Psoas muscle (tissue), 8 donors: ENCODE measurements at places on chromosomes 11 and 22. TPM values are rescaled to one million over a fixed set of nuclear protein-coding genes. Genes with fewer than 3 reads are reported as not detected.

- H3K27ac ChIP-seq: no peak overlapping the region
- H3K4me3 ChIP-seq: no peak overlapping the region
- peaks cover 3% of the 10 kb centered on the region for H3K4me1 ChIP-seq
- no peaks in the 10 kb centered on the region for H3K27me3 ChIP-seq
- DNase-seq: no peak
These were observed 12.4 kb upstream of the DRD2 start for GRCh38 chr11:113487622-113488021.

- H3K27ac ChIP-seq: no peak overlapping the region
- H3K4me3 ChIP-seq: no peak overlapping the region
- no peaks in the 10 kb centered on the region for H3K36me3 ChIP-seq
- DNase-seq: peak; percentile 18
- H3K27me3 ChIP-seq: peaks cover 4% of the 10 kb centered on the region
These were observed 215.0 kb upstream of the CTSC start for GRCh38 chr11:88552379-88553062.

GRCh38 chr22:29679316-29679715 lies 40.5 kb upstream of the CABP7 start:
- no peak for DNase-seq
- H3K4me3 ChIP-seq: no peak overlapping the region
- no peak overlapping the region for H3K27ac ChIP-seq
- no peaks in the 10 kb centered on the region for H3K4me1 ChIP-seq
- peaks cover 96% of the 10 kb centered on the region for H3K36me3 ChIP-seq

- no peak overlapping the region for H3K27ac ChIP-seq
- no peak for DNase-seq
- H3K27me3 ChIP-seq: no peaks in the 10 kb centered on the region
- no peak overlapping the region for H3K4me3 ChIP-seq
These were observed 38.4 kb downstream of the DYNC2H1 start for GRCh38 chr11:103147627-103148026.

GRCh38 chr11:61791737-61792309 lies 576 bp downstream of the TMEM258 start:
- DNase-seq: peak; percentile 74
- no peaks in the 10 kb centered on the region for H3K27me3 ChIP-seq
- peak overlapping the region; percentile 86 for H3K4me3 ChIP-seq
- peaks cover 17% of the 10 kb centered on the region for H3K4me1 ChIP-seq
- peaks cover 6% of the 10 kb centered on the region for H3K36me3 ChIP-seq

DNA sequence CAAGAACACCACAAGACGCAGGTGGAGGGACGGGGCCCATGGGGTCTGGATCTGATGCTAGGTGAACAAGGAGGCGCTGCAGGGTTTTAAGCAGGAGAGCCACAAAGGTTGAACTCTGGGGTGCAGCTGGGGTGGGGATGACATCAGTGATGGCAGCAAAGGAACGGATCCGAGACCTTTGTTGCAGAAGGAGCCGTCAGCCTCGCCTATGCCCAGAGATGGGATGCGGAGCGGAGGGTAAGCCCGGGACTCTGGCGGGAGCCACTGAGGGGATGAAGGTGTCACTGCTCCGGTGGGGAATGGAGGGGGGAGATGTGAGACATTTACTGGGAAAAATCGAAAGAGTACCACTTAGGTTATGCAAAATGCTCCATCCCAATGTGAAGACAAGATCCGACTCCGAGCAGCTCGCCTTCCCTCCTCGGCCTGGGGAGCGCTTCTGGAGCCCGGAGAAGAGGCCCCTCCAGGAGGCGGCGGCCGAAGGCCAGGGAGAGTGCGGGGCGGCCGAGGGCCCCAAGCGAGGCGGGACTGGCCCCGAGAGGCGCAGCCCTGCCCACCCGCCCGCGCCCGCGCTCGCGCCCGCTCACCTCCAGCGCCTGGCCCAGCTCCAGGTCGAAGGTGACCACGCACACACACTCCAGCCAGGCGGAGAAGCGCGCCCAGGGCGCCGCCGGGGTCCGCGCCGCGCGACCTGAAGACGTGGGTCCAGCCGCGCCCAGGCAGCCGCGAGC lies 422 bp downstream of the DENND6B start:
- peak overlapping the region; percentile 16 for H3K27ac ChIP-seq
- peaks cover 11% of the 10 kb centered on the region for H3K4me1 ChIP-seq
- no peaks in the 10 kb centered on the region for H3K36me3 ChIP-seq
- H3K27me3 ChIP-seq: no peaks in the 10 kb centered on the region
- no peak for DNase-seq
- peak overlapping the region; percentile 88 for H3K4me3 ChIP-seq

- no peaks in the 10 kb centered on the region for H3K4me1 ChIP-seq
- H3K27me3 ChIP-seq: no peaks in the 10 kb centered on the region
- DNase-seq: no peak
- no peak overlapping the region for H3K27ac ChIP-seq
- no peak overlapping the region for H3K4me3 ChIP-seq
These were observed 75.2 kb downstream of the CABIN1 start for GRCh38 chr22:24086310-24086709.

GRCh38 chr11:119359365-119360214 lies 13.1 kb upstream of the MFRP start:
- H3K36me3 ChIP-seq: peaks cover 8% of the 10 kb centered on the region
- peaks cover 53% of the 10 kb centered on the region for H3K4me1 ChIP-seq
- no peaks in the 10 kb centered on the region for H3K27me3 ChIP-seq
- no peak for DNase-seq

DNA sequence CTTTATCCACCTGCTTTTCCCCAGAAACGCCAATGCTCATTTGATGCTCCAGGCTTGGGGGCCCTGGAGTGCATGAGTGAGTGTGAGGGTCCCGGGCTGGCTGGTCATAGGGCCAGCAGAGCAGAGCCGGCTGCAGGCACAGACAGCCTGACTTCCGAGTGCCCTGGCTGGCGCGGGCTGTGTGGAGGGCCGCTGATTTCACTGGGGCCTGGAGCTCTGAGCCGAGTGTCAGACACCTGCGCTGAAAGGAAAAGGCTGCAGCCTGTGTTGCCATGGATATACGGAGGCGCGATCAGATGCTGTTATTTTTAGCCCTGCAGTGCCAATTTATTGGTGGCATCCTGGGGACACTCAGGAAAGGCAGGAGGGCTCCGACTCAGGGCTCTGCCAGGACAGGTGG lies 87.6 kb downstream of the ST3GAL4 start:
- H3K4me1 ChIP-seq: no peaks in the 10 kb centered on the region
- no peak overlapping the region for H3K4me3 ChIP-seq
- DNase-seq: no peak
- no peaks in the 10 kb centered on the region for H3K36me3 ChIP-seq
- no peak overlapping the region for H3K27ac ChIP-seq

- H3K27me3 ChIP-seq: no peaks in the 10 kb centered on the region
- no peak for DNase-seq
- peak overlapping the region; percentile 86 for H3K27ac ChIP-seq
- peaks cover 27% of the 10 kb centered on the region for H3K36me3 ChIP-seq
- H3K4me3 ChIP-seq: no peak overlapping the region
These were observed 26.5 kb downstream of the MED15 start for GRCh38 chr22:20533879-20534265.

Gene POLR2F
- polyA plus RNA-seq: 215 TPM

Gene GALNT18
- polyA plus RNA-seq: 7.5 TPM

Gene CEND1
- 0.33 TPM for polyA plus RNA-seq

Gene PATE2
- polyA plus RNA-seq: not detected
